ENCODE measurements at places on chromosomes 4 and X.

DNA sequence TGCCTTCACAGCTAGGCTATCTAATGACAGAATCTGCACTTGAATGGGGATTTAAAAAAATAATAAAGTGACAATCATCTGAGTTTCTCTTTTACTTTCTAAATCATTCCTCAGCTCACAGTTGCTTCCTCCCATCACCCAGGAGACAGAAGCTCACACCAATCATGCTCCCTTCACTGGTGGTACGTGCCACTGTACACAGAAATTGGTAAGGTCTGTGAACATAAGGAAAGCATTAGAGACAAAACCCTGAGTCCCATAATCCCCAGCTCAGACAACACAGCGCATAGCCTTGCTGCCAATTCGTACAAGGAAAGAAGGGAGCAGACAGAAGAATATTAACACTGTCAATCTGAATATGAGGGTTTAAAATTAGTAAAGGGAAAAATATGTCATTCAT, 133.1 kb downstream of the IDS start:
- no peak for DNase-seq

- peak; percentile 21 for DNase-seq
These were observed 10.2 kb upstream of the CRLF2 start for GRCh38 chrX:1222531-1223241.

GRCh38 chr4:147840838-147841738, 109.2 kb downstream of the ARHGAP10 start:
- DNase-seq, result no peak

DNA sequence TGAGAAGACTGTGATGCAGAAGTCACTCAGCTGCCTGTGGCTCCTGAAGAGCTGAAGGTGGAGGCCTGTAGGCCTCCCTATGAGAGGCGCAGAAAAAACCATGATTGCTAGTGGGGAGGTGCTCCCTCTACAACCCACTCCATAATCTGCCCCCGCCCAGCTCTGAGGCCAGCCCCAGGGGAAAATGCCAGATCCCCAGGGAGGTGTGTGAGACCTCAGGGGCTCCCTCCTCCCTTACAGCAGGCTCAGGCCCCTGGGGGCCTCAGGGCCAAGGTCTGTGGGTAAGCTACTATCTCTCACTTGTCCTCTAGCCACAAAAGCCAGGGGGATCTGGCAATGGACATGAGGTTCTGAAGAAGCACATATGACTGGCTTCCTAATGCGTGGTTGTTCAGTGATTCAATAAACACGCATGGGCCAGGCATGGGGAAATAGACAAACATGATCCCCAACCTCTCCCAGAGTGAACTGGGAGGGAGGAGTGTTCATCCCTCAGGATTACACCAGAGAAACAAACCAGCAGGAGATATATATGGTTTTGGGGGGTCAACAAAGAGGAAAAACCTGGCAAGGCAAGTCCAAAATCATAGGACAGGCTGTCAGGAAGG, 51.0 kb upstream of the MTM1 start:
- peak; percentile 9 for DNase-seq

GRCh38 chr4:101667348-101667747, 123.2 kb upstream of the BANK1 start:
- DNase-seq, result no peak

DNA sequence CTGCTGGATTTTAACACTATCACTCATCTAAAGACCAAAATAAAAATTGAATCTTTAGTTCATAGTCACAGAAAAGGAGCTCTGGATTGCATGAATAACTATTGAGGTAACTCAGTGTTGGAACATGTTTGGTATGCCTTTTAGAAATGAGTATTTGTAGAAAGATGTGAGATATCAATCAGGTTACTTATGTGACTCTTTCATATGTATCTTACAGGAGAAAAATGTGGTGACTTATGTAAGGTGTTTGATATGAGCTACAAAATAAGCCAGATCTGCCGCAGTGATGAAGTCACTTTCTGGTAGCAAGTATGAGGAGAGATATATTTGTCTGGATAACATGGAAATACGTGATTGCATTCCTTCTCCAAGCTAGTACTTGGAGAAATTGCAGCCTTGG, 1653.3 kb upstream of the PCDH7 start:
- no peak for DNase-seq

GRCh38 chr4:7352486-7352885, 82.2 kb downstream of the PSAPL1 start:
- no peak for DNase-seq

DNA sequence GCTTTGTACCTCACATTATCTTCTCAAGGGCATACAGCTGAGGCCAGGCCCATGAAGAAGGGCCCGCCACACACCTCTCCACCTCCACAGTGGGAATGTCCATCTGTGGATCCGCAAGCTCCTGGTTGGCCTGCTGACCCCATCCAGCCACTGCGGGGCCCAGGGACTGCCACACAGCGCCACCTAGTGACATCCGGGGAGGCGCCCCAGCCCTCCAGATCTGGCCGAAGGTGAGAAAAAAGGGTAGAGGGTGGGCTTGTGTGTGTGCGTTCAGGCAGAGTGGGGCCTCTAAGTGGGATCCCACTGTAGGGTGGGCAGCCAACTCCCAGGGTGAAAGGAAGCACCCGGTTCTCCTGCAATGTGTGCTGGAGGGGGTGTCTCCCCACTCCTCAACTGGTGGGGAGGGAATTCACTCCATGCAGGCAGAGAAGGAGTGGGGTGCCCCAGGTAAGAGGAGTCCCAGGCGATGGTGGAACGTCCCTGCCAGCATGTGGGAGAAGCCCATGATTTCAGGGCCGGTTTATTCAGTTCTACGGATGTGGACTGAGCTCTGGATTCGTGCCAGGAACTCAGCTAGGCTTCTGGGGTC, 117.3 kb downstream of the ENPP6 start:
- peak; percentile 33 for DNase-seq

- no peak for DNase-seq
These were observed 25.5 kb downstream of the FAM120C start for GRCh38 chrX:54157561-54157960.

GRCh38 chrX:97847885-97848679, 964.4 kb downstream of the RPA4 start:
- DNase-seq, result no peak

GRCh38 chrX:20452487-20452886, 185.8 kb upstream of the RPS6KA3 start:
- DNase-seq, result no peak

DNA sequence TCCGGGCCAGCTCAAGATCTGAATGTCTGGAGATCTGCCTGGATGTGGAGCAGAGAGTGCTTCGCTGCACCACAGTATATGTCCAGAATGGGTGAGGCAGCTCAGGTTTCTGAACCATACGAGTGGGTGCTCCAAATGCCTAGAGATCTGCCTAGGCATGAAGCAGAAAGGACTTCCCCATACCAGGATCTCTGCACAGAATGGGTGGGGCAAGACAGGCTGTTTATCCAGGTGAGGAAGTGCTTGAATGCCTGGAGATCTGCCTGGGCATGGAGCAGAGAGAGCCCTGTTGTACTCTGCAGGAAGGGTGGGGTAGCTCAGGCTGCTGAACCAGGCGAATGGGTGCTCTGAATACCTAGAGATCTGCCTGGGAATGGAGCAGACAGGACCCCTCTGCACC, 45.4 kb upstream of the MAGEC2 start:
- DNase-seq, result peak; percentile 95

GRCh38 chr4:145852256-145852839, 86.3 kb downstream of the ZNF827 start:
- no peak for DNase-seq

GRCh38 chrX:151982222-151982621, 7.7 kb upstream of the GABRE start:
- DNase-seq, result peak; percentile 58

DNA sequence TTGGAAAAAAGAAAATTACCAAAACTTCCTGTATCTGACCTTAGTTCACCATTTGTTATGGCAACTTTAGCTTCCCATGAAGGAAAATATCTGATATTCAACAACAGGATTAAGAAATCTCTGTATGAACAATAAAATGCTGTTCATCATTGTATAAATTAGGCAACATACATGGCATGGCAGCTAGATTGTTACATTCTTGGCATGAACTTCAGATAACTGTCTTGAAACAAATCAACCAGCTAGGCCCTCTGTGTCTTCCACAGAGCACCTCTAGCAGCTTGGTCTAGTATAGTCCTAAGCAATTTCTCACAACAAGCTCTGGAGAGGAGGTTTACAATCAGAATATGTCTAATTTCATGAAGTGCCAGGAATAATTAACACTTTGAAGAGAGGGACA, 105.4 kb upstream of the PCDH7 start:
- DNase-seq, result no peak

GRCh38 chrX:136170139-136170800, 22.9 kb downstream of the FHL1 start:
- DNase-seq, result no peak

DNA sequence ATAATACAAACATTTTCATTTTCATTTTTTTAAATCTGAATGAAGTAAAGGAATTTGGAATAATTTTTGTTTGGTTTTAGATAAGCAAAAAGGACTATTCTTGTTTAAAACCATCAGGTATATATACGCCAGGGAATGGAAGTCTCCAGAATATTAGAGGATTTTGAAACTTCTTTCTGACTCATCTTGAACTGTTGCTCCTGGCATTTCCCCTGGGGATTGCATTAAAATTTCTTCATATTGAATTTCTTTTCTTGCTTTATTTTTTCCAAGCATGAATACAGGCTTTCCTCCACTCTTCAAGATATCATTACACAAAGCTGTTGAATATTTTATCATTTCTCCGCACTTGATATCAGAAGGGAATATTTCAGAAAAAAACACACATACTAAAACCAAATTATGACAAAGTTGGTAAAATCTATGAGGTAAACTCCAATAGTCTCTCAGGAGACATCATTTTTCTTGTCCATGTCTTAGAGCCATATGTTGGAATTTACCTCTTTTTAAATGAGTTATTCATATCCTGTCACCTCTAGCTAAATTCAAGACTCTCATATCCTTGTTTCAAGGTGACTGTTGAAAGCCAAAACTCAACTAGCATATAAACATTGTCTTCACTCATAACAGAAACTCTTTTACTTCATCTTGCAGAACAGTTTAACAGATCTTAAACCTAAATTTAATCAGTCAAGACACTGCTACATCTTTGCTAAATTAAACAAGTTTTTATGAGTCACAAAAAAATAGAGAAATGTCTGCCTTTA, 20.7 kb upstream of the CSN1S1 start:
- peak; percentile 14 for DNase-seq

- DNase-seq, result peak; percentile 54
These were observed 43.6 kb downstream of the TSC22D3 start for GRCh38 chrX:107731831-107732502.

GRCh38 chr4:112637552-112637866, 566 bp downstream of the LARP7 start:
- DNase-seq, result no peak

DNA sequence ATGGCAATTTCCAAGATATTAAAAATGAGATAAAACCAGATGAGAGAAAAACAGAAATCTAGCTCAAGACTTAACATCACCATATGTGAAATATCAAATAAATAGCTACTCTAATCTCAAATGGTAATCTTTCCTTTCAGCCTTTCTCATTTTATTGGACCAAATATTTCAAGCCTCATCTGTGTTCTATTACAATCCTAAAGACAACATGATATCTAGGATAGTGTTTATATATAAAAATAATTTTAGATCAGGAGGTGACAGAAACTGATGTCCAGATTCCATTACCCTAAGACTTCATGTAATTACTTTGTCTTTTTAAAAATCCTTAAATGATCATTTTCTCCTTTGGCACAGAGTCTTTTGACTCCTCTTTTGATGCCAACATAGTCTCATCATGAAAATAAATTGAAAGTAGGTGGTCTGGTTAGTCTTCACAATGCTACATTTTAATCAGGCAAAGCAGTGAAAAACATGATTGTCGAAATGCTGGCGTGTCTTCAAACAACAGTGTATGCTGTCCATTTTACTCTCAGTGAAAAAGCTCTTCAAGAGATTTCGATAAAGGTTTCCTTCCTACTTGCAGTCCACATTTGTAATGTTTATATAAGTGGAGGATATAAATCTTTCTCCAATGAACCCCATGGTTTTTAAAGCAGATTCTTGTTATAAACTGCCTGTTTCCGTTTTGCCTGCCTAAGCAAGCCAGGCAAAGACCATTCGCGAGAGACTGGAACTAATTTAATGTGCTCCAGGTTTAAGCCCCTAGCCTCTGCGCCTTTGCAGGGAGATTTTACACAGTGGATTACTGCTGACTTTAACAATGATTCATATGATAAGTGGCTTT, 169.8 kb downstream of the SCFD2 start:
- no peak for DNase-seq

- no peak for DNase-seq
These were observed 182.7 kb downstream of the PABPC4L start for GRCh38 chr4:134018846-134019245.

DNA sequence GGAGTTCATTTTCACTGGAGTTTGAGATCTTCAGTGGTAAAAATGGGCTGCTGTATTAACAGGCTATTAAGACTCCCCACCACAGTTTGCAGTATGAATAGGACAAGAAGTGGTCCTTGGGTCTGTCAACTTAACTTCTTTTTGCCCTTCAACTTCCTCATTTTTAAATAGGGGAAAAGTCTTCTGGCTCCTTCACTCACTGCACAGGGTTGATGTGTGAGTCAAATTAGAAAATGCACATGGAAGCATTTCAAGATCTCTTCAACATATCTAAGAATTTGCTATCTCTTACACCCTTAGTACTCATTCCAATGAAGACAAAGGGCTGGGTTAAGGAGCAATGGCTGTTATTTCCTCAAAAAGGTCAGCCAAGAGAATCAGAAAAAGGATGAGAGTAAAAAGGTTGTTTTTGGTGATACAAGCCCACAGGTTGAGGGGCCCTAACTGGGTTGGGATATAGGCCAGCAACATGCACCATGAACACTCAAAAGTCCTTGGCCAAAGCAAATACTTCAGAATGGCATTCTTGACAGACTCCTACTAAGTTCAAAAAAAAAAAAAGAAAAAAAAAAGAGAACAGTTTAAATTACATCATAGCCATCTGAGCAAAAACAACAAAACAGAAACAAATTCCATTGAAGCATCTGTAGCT, 13.4 kb downstream of the PDE5A start:
- no peak for DNase-seq
